A549 treated with DMSO at 1 μM for 4 hours (cell line): ENCODE measurements at places on chromosomes 6 and 20. TPM values are rescaled to one million over a fixed set of nuclear protein-coding genes. Genes with fewer than 3 reads are reported as not detected.

SNAP91 gene
- total RNA-seq, result 0.11 to 0.45 TPM (median 0.13 TPM) in 5 replicates

CNBD2 gene
- 5.0 to 6.8 TPM (median 6.3 TPM) in 5 replicates for total RNA-seq

EFHC1 gene
- total RNA-seq, result 10.7 to 15.5 TPM (median 13.0 TPM) in 5 replicates

RIMS1 gene
- total RNA-seq, result not detected in 5 replicates

TLDC2 gene
- not detected in 5 replicates for total RNA-seq

CST5 gene
- not detected in 5 replicates for total RNA-seq

NKAIN2 gene
- total RNA-seq, result not detected in 5 replicates

PTK7 gene
- 4.3 to 5.8 TPM (median 4.9 TPM) in 5 replicates for total RNA-seq

MROH8 gene
- 0.62 to 1.1 TPM (median 1.00 TPM) in 5 replicates for total RNA-seq

FAM83C gene
- 0.02 to 0.06 TPM in 2 of 5 replicates, not detected in the others for total RNA-seq

VSX1 gene
- 0.43 to 1.2 TPM (median 1.0 TPM) in 5 replicates for total RNA-seq

FAM135A gene
- 8.2 to 12.6 TPM (median 11.6 TPM) in 5 replicates for total RNA-seq

SLPI gene
- 9.1 to 13.4 TPM (median 11.7 TPM) in 5 replicates for total RNA-seq

PREP gene
- 34.1 to 39.3 TPM (median 37.7 TPM) in 5 replicates for total RNA-seq

VWA7 gene
- 1.4 to 2.0 TPM (median 1.8 TPM) in 5 replicates for total RNA-seq

VSTM2L gene
- 6.2 to 7.2 TPM (median 7.1 TPM) in 5 replicates for total RNA-seq

CST8 gene
- not detected in 5 replicates for total RNA-seq
